ENCODE measurements at places on chromosomes 4 and X.

DNA sequence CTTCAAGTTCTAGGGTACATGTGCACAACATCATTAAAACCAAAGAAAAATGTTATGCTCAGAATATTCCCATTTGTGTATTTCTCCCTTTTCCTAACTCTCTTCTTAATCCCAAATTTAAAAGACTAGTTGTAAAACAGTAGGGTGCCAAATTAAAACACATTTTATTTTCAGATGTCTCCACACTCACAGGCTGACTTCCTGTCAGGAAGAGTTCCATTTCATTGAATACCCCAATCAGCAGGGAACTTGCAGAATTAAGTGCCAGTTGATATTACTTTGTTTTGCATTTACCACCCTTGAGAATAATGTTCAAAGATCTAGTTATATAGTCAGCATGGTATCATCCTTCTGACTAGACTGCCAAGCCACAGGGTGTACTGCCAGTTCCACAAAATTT, 207.9 kb downstream of the MAB21L2 start:
- no peak for DNase-seq

GRCh38 chr4:656436-657337, 17.4 kb downstream of the ATP5ME start:
- no peak for DNase-seq

DNA sequence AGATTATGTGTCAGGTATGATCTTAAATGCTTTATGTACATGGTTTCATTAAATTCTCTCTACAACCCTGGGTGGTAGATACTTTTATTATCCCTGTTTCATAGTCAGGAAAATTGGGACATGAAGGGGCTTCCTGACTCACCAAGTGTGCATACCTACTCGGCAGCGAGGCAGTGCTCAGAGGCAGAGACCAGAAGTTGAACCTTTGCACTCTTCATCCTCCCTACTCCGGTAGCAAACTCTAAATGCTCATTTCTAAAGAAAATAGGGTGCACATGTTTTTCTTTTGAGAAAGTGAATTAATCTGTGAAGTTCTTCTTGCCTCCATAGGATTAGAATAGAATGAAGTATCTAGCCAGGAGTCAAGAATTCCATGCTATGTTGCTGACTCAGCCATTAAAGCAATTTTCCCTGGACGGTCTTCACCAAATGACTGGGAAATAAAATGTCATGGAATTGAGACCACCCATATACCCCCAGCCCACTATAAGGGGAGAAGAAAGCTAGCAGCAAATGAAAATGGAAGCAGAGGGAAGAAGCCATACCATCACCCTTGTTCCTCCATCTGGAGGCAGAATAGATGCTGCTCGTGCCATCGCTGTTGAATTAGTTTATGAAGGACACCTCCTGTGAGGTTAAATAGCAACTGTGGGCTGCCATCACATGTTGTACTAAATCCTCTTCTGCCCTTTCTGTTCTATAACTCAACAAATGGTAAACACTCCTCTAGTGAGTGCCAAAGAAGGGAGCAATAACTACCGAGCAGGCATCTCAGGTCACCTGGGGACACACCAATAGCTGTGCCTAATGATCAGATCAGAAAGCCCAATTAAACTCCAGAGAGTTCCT, 355.4 kb downstream of the CAMK2D start:
- no peak for DNase-seq

- DNase-seq: no peak
Observed at GRCh38 chrX:130715299-130715698, 187.7 kb downstream of the ENOX2 start.

DNA sequence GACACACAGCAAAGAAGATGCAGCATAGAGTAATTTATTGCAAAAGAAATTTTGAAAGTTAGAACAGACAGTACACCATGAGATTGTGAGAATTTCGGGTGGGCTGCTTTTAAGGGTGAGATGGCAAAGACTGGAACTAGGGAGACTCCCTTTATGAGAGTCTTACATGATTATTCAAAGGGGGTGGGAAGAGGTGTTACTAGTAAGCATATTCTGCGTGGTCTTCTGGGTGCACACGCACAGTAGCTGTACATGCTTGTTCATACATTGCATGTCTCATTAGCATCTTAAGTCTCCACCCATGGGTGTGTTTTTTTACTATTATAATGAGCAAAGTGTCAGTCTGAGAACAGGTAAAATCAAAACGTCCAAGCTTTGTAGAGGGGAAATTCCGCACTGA, 49.4 kb upstream of the USP38 start:
- no peak for DNase-seq

DNA sequence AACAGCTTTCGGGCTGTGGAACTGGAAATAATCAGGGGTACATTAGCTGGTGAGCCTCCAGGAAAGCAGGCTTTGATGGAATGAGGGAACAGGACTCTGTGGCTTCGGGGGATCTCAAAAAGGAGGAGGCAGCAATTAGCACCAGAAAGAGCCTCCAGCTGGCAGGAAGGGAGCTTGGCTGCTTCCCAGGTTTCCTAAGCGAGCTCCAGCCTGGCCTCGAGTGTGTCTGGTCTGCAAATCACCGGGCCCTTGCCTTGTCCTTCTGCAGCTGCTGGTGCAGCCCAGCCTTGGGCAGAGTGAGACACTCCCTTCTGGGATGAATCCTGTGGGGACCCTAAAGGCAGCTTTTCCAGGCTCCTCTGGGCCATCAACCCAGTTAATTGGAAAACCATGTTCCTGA, 10.7 kb upstream of the PDHA1 start:
- DNase-seq: peak; percentile 37

DNA sequence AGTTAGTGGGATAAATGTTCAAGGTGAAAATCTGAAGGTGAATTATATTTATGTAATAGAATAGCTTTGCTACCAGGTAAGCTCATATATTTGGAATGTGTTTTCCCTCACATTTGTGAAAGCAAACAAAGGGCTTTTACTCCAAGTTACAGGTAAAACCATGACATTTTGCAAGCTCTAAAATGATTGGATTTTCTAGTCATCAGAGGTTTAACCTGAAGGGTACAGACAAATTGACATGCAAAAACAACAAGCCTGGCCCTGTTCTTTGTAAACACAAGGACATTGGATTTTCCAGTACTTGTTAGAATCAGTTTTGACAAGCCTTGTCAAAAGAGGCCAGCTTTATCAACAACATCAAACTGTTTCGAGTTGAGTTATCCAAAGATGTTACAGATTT, 51.7 kb downstream of the ZFX start:
- DNase-seq: no peak

DNA sequence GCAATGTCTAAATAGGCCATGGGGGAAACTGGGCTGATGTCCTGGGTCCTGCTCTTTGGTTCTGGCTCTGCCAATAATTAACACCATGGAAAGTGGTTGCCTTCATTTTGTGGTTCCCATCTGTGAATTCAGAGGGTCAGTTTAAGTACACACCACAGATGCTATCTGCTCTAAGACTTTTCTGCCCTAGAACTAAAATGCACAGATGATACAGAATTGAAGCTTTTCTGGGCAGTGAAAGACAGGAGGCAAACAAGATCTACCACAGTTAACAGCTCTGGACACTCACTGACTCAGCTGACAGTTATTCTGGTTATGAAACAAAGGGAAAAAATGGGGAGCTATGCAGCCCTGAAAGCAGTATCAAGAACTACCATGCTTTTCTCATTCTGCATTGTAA, 37.3 kb downstream of the APBB2 start:
- DNase-seq: peak; percentile 28

GRCh38 chrX:135434258-135435138, 12.8 kb downstream of the SMIM10L2A start:
- DNase-seq: no peak
